Activated CD4-positive, alpha-beta T cell treated with anti-CD3 and anti-CD28 coated beads for 24 hours (primary cell): ENCODE measurements at places on chromosomes 5 and 9.

GRCh38 chr9:120724757-120725400 lies 10.6 kb upstream of the MEGF9 start:
- no peak for DNase-seq

GRCh38 chr9:27382975-27383374 lies 86.0 kb upstream of the EQTN start:
- no peak for DNase-seq

GRCh38 chr5:54306893-54307292 lies 3.5 kb downstream of the ARL15 start:
- no peak for DNase-seq

DNA sequence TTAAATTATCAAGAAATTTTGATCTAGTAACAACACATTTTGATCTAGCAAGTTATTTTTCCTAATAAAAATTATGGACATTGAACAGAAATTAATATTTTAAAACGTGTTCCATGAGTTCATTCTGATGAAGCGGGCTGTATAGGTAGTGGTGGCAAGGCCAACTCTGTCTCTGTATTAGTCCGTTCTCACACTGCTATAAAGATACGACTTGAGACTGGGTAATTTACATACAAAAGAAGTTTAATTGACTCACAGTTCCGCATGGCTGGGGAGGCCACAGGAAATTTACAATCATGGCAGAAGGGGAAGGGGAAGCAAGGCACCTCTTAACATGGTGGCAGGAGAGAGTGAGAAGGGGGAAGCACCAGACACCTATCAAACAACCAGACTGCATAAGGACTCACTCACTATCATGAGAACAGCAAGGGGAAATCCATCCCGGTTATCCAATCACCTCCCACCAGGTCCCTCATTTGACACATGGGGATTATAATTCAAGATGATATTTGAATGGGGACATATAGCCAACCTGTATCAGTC lies 61.2 kb downstream of the TMEM232 start:
- no peak for DNase-seq

DNA sequence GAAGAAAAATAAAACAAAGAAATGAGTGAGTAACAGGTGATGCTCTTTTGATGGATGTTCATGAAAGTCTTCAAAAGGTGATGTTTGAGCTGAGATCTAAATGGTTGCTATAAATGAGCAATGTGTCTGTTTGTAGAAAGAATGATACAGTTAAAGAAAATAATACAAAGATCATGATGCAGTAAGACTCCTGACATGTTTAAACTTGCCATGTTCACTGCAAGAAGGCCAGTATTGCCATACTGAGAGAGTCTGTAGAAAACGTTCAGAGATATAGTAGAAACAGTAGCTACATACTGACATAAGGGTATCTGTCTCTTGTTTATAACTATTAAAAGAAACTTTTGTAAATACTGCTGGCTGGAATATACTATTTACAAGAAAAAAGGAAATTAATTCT lies 1609.2 kb upstream of the ACO1 start:
- DNase-seq: no peak

DNA sequence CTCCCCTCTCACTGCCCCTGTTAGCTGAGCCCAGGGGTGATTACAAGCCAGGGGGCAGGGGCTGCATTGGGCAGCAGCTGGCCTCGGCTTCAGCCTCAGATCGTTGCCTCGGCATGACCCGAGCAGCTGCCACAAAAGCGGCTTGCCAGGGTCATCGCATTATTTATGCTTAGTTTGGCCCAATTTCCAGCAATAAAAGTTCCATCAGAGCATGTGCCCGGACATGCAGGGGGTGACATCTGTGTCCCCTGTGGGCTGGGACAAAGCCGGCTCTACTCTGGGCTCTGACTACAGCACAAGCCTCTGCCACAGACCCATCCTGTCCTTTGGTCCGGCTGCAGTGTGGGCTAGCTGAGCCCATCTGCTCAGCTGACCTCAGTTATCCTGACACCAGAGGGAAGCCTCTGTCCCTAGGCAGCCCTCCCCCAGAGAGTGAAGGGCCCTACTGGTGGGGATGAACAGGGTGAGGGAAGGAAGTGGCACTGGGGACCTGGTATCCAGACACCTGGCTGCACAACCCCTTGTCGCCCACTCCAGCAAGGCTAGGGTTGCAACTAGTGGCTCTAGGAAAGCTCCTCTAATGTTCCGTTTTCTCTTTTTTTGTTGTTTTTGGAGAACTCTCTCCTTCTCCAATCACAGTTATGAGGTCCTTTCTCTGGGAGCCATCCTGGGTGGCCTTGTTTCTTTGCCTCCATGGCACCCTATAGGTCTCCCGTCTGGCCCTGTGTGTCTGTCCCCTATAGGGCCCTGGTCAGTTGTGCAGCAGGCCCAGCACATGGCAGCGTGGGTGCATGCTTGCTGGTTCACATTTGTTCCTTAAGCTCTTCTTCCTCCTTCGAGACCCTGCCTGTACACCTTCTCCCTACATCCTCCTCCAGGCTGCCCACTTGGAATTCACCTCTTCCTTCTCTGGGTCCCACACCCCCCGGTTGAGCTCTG lies 13.3 kb upstream of the GADD45G start:
- DNase-seq: no peak

GRCh38 chr5:82749461-82749820 lies 327.8 kb downstream of the TMEM167A start:
- no peak for DNase-seq

GRCh38 chr5:173291722-173292658 lies 36.2 kb downstream of the STC2 start:
- no peak for DNase-seq

- DNase-seq: no peak
These were observed 106.5 kb upstream of the RAD23B start for GRCh38 chr9:107176436-107177151.

- DNase-seq: peak; percentile 3
These were observed 528.9 kb downstream of the AGTPBP1 start for GRCh38 chr9:85212887-85213286.

DNA sequence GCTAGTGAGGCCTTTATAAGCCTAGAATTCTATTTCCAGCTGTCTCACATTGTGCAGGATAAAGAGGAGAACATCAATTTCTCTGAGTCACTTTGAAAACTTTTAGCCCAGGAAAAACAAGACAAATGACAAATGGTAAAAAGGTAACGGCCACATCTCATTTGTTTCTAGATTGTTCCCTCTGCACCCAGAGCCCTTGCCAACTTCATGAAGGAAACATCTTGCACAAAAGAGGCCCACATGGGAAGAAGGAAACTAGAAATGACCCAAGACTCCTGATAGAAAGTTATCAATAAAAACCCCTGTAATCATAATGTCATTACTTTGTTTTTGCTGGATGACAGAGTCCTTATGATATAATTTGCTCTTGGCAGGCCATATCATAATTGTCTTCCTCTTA lies 5.3 kb downstream of the DPYSL3 start:
- no peak for DNase-seq

DNA sequence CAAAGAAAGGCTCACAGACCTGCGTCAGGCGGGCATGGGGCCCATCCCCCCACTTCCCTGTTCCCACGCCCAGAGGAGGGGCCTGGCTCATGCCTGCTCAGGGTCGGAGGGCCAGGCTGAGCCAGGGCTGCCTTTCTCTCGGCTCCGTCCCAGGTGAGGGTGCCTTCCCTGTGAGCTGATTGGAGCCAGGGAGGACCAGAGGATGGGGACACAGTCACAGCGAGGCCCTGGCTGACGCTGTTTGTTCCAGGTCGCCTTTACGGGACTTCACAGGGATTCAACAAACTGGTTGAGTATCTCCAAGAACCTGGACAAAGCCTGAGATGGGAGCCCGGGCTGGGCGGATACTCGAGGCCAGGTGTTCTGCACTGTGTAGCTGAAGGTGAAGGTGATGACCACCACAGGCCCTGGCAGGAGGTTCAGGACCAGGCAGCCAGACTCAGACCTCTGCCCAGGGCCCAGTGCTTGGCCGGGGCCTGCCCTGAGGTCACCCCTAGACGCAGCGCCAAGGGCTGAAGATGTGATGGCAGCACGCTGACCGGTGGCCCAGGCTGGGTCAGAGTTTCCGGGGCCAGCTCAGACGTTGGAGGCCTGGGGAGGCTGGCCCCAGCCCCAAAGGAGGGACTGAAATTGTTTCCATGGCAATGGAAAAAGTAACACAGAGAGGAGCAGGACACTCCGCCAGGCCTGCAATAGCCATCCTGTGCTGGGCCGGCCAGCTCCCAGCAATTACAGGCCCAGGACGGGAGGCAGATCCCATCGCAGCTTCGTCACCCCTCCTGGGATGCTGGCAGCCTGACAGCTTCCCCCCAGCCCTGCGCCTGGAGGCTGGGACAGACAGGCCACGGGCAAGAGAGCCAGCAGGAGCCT lies 65.3 kb upstream of the ADAMTS2 start:
- DNase-seq: no peak

GRCh38 chr5:58795327-58795726 lies 212.5 kb downstream of the RAB3C start:
- no peak for DNase-seq

DNA sequence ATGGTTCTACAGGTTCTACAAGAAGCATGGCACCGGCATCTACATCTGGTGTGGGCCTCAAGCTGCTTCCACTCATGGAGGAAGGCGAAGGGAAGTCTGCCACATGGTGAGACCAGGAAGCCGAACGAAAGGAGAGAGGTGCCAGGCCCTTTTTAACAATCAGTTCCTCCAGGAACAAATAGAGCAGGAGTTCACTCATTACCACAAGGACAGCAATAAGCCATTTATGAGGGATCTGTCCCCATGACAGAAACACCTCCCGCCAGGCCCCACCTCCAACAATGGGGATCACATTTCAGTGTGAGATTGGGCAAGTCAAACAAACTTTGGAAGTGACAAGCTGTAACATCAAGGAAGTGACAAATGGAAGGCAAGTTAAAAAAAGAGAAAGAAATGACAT lies 95.5 kb upstream of the PTPN3 start:
- no peak for DNase-seq

DNA sequence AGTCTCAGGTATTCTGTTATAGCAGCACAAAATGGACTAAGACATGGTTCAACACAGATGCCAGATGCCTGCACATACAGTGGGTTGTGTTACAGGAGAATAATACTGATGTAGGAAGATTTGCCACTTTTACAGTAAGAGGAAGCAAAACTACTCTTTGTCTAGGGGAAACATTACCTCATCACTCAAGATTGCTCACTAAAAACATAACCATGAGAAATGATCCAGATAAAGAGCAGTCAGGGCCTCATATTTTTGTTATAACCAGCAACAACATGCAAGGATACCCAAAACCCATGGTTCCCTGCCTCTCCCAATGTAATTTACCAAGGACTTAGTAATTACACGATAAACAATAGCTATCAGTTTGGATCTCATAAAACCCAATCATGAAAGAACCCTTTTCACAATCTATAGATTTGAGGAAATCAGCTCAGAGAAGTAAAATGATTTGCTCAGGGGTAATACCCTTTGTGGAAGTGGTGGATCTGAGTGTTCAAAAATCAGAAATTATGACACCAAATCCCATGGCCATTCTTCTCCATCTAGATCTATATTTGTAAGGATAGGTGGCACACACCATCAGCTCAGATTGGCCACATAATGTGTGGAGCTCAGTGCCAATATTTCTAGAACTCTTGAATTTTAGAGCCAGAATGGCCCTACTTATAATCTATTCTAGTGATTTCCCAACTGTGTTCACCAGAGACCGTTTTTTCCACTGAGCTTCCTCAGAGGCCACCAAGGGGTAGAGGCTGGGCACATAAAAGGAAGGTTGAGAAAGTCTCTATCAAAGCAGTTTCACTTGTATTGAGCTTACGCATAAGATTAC lies 27.8 kb downstream of the DPYSL3 start:
- no peak for DNase-seq

- no peak for DNase-seq
These were observed 118.7 kb upstream of the CCDC112 start for GRCh38 chr5:115415143-115415491.

- DNase-seq: no peak
These were observed 46.6 kb downstream of the CFAP95 start for GRCh38 chr9:69867081-69867814.

DNA sequence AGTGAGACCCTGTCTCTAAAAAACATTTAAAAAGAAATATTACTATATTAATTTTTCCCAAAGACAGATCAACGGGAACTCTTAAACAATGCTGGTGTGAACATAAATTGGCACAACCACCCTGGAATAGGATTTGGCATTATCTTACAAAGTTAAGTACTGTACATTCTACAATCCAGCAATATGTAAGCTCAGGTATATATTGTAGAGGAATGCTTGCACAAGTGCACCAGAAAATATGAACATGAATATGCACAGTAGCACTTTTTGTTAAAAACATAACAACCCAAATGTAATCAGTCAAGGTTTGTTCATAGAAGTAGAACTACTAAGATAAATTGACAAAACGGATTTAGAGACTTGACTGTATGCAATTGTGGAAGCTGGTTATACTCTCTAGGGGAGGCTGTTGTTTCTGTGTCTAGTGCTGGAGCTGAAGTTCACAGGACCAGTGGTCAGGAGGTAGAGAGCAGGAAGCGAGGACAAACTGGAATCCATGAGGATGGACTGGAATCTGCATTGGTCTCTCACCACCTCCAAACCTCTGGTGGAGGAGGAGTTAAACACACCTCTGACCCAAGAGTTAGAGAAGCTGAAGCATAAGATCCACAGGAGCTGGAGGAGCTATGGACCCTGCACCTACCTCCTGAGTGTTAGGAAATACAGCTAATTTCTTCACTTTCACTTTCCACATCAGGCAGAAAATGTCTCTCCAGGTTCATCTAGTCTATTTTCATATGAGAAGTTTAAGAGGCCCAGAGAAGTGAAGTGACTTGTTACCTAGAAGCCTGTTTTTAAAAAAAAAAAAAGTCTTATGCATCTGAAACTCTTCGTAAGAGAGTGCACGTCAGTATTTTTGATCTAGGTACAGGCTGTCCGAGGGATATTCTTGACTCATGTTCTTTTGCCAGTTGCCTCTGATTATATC lies 20.3 kb upstream of the RIC1 start:
- no peak for DNase-seq

GRCh38 chr9:463455-464171 lies 248.9 kb downstream of the DOCK8 start:
- DNase-seq: no peak

- DNase-seq: no peak
These were observed 3.0 kb downstream of the RNF145 start for GRCh38 chr5:159206368-159206767.
